ENCODE measurements at places on chromosomes 3 and 15. TPM values are rescaled to one million over a fixed set of nuclear protein-coding genes. Genes with fewer than 3 reads are reported as not detected.

The SCG3 gene
- polyA plus RNA-seq, result 252 TPM

The NR1I2 gene
- polyA plus RNA-seq, result 0.31 TPM

The GOLGA6A gene
- polyA plus RNA-seq, result not detected

The MTFMT gene
- polyA plus RNA-seq, result 7.0 TPM

The CTXND1 gene
- polyA plus RNA-seq, result 1.7 TPM

The H1-8 gene
- polyA plus RNA-seq, result not detected

The GOLGA8M gene
- polyA plus RNA-seq, result not detected

The CTDSPL2 gene
- polyA plus RNA-seq, result 10.8 TPM
